ENCODE measurements at places on chromosomes 12 and 14. TPM values are rescaled to one million over a fixed set of nuclear protein-coding genes. Genes with fewer than 3 reads are reported as not detected.

FANCM gene
- 1.7 TPM for polyA plus RNA-seq

ABCD2 gene
- 0.12 TPM for polyA plus RNA-seq

HAL gene
- polyA plus RNA-seq, result 0.04 TPM

CACNA2D4 gene
- 0.74 TPM for polyA plus RNA-seq

ANKS1B gene
- polyA plus RNA-seq, result 0.46 TPM

DNAH10 gene
- polyA plus RNA-seq, result 0.38 TPM

DHH gene
- polyA plus RNA-seq, result 0.17 TPM

AMN gene
- polyA plus RNA-seq, result 0.19 TPM

- no peak for DNase-seq
These were observed 1.1 kb upstream of the HOMEZ start for GRCh38 chr14:23286902-23287479.

GRCh38 chr12:117025481-117026151, 73.6 kb downstream of the TESC start:
- peak; percentile 59 for DNase-seq

GRCh38 chr12:65590318-65590717, 234.0 kb upstream of the HMGA2 start:
- DNase-seq, result no peak

- DNase-seq, result peak; percentile 52
These were observed 15.3 kb upstream of the NUDT14 start for GRCh38 chr14:105196265-105196960.

DNA sequence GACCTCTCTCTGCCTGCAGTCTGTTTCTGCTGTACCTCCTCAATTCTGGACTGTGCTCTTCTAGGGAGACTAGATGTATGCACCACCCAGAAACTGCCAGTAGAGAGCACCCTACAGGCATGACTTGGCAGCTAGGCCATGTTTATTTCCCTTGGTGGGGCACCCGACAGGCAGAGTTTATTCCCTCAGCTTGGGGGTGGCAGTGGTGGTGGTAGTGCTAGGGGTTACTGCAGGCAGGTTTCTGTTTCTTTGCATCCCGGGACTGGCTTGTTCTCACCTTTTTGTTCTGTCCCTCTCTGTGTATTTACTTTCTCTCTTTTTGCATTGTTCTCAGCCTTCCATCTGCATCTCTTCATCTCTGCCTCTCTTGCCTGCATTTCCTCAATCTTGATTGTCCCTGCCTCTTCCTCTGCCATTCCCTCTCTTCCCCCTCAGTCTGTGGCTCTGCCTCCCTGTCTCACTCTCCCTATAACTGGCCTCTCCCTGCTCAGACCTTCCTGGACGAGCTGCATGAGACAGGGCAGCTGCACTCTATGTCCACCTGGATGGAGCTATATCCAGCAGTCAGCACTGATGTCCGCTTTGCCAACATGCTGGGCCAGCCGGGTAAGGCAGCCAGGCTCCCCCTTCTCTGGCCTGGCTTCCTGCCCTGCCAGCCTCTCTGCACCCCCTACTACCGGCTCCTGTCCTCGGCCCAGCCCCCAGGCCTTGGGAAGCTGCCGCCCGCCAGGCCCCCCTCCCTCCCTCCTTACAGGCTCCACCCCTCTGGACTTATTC, 13.8 kb downstream of the PRPF40B start:
- no peak for DNase-seq

DNA sequence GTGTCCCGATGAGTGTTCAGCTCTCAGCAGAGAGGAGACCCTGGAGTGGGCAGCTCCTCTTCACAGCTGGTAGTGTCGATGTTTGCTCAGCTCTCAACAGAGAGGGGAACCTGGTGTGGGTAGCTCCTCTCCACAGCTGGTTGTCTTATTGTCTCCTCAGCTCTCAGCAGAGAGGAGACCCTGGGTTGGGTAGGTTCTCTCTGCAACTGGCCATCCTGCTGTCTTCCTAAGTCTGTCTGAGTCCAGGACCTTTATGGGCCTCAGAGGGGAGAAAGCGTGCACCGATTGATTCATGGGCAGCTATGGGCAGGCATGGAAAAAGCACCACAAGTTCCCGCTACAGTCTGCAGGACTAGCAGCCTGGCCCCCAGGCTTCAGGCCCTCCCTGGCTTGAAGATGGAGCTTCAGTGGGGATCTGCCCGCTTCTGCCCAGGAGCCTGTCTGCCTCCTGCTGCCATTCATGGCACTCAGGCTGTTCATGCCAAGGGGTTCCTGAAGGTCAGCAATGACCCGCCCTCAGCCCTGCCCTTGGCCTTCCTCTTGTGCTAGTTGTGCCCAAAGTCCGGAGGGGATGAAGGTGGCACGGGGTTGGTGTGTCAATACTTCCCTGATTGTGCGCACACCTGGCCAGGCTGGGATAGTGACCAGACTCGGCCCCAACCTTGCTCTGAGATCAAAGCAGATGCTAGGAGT, 224.2 kb downstream of the KCNC2 start:
- no peak for DNase-seq

DNA sequence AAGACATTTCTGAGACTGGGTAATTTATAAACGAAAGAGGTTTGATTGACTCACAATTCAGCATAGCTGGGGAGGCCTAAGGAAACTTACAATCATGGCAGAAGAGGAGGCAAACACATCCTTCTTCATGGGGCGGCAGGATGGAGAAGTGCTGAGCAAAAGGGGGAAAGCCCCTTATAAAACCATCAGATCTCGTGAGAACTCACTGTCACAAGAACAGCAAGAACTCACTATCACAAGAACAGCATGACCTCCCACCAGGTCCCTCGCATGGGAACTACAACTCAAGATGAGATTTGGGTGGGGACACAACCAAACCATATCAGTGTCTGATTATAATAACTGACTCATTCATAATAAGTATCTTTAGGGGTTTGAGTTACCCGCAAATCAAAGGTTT, 6.4 kb downstream of the SLC39A9 start:
- DNase-seq, result no peak

- DNase-seq, result no peak
These were observed 51.2 kb upstream of the CERS5 start for GRCh38 chr12:50218386-50218785.

GRCh38 chr12:50952510-50952909, at the start of gene HIGD1C:
Gene HIGD1C (plus strand): TSS chr12:50952544. CDS start chr12:50953999, 1,455 bp downstream.
- DNase-seq, result no peak

DNA sequence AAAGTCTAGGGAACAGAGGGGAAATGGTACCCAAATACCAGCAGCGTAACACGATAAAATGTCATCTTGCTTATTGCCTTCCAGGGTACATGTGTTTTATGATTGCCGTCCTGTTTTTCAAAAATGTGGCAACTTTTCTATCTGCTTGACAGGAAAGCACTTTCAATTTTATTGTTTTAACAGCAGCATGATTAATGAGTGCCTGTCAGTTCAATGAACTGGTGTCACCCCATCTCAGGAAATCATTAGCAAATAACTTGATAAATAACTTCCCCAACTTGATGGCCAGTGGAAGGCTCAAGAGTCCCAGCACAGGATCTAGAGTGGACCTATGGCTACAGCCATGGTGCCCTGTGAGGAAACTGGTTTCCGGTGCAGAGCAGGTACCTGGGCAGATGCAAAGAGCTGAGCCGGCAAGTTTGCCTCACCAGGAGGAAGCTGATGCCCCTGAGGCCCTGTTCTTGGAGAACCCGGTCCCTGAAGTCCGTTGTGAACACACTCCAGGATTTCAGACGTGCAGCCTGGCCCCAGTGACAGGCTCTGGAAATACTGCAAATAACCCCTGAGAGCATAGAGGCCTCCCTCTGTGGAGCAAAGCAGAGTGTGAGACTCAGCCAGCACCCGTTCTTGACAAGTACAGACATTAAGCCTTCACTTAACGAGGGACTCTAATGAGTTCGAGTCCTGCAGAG, 173.5 kb upstream of the SFSWAP start:
- DNase-seq, result no peak

DNA sequence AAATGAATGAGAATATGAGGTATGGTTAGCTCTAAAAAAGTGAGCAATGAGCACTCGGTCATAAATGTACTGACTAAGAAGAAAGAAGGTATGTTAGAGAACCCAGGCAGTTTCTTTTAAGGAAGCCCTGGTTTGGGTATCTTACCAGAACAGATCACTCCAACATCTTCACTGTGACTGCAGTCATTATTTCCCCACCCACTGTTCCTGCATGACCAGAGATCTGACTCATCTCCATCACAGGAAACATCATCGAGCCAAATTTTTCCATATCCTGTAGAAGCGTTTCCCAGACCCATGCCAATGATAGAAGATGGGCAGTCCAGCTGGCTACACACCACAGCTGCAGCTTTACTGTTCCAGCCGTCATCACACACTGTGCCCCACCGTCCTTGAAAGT, 48.0 kb downstream of the CD163L1 start:
- no peak for DNase-seq

DNA sequence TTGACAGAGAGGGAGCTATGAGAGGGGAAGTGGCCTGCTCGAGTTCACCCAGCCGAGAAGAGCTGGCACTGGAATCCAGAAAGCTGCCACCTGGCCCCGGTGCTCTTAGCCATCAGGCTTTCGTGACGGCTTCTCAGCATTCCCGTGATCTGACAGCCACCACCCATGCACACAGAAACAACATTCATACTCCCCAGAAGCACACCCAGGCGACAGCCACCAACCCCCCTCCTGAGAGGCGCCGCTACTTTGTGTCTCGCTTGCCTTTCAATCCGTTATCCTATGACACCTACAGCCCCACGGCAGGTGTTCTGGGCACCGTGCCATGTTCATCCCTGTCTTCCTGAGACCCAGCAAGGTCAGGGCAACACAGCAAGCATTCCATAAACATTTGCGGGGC, 31.4 kb downstream of the PSMC1 start:
- DNase-seq, result no peak

GRCh38 chr12:115916910-115917668, 360.4 kb downstream of the MED13L start:
- peak; percentile 75 for DNase-seq

DNA sequence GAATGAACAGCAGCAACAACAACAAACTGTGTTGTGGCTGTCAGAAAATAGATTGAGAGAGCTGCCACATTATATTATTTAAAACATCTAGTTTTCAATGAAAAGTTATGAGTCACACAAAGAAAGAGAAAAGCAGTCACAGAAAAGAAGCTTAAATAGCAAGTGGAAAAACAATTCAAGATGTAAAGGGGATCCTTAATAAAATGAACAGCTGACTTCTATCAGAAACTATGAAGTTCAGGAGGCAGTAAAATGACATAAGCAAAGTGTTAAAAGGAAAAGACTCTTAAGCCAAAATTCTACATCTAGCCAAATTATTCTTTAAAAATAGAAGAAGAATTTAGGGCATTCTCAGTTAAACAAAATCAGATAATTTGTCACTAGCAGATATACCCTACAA, 5.6 kb downstream of the CLEC14A start:
- no peak for DNase-seq

DNA sequence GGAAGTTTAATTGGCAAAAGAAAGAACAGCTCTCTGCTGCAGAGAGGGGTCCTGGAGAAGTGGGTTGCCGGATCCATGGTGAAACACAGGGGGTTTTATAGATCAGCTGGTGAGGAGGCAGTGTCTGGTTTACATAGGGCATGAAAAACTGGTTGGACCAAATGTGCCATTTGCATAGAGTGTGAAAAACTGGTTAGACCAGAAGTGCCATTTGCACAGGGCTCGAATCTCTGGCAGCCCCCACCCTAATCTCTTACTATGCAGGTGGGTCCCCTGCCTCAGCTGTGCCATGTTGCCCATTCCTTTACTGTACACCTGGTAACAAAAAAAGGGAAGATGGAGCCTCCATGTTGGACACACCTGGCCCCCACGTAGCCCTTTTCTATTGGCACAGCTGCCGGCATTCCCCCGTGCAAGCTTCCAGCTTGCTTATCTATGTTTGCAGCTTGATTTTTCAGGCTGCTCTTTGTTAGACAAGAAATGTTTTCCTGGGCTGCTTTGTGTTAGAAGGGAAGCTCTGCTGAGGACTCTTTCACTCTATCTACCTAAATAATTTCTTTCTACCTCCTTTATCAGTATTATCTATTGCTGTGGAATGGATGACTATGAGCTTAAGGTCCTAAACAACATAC, 61.1 kb upstream of the TMEM132D start:
- DNase-seq, result no peak

- no peak for DNase-seq
These were observed 289.0 kb downstream of the ALG10 start for GRCh38 chr12:34311337-34311736.

- no peak for DNase-seq
These were observed 76.2 kb upstream of the KCNA1 start for GRCh38 chr12:4833524-4833923.

GRCh38 chr14:81416981-81417380, 16.9 kb upstream of the STON2 start:
- no peak for DNase-seq

DNA sequence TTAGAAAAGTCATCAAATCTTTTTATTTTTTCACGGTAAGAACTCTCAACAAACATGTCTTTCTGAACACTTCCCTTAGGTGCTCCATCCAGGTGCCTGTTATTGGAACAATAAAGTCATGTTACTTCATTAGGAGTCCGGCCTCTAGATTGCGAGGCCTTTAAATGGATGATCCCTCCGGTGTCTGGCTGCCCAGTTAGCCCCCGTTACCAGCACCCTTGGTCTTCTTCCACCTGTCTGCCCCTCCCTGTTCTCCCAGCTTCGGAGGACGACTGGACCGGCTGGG, 593 bp upstream of the PA2G4 start:
- no peak for DNase-seq

DNA sequence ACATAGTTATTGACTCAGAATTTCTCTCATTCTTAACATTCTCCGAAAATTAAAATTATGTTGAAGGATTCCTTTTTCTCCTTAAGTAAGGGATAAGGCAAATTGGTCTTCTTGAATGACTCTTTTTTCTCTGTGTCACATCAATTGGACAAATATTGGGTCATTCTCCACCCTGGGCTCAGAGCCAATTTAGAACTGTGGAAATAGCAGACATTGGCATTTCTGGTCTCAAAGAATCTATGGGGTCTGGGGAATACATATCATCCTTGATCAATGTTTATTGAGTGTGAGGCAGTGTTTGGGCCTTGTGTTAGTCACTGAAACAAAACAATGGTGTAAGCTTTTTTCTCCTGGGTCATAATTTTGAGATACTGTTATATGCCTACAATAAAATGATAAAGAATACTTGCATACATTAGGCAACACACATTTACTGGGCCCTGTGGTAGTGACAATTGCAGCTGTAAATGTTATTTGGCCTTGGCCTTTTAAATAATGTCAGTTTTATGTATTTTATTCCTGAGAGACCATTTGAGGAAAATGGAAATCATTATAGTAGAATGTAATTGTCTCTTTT, 414.6 kb downstream of the TMEM132D start:
- DNase-seq, result no peak

DNA sequence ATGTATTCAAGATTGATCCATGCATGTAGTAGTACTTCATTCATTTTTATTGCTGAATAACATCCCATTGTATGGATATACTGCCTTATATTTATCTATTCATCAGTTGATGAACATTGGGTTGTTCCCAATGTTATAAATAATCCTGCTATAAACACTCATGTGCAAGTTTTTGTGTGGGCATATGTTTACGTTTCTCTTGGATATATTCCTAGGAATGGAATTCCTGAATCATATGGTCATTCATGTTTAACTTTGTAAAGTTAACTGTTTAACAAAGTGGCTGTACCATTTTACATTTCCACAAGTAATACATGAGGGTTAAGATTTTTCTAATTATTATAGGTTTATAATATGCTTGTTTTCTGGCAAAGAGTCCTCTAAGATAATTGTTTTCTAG, 1568.2 kb upstream of the SEL1L start:
- no peak for DNase-seq

- no peak for DNase-seq
These were observed 148.3 kb downstream of the KCNH5 start for GRCh38 chr14:62896932-62897456.

GRCh38 chr12:76552343-76552938, 7.1 kb downstream of the OSBPL8 start:
- DNase-seq, result no peak

All from psoas muscle (tissue), 8 donors.